ENCODE measurements at places on chromosomes 1 and 21. TPM values are rescaled to one million over a fixed set of nuclear protein-coding genes. Genes with fewer than 3 reads are reported as not detected.

DNA sequence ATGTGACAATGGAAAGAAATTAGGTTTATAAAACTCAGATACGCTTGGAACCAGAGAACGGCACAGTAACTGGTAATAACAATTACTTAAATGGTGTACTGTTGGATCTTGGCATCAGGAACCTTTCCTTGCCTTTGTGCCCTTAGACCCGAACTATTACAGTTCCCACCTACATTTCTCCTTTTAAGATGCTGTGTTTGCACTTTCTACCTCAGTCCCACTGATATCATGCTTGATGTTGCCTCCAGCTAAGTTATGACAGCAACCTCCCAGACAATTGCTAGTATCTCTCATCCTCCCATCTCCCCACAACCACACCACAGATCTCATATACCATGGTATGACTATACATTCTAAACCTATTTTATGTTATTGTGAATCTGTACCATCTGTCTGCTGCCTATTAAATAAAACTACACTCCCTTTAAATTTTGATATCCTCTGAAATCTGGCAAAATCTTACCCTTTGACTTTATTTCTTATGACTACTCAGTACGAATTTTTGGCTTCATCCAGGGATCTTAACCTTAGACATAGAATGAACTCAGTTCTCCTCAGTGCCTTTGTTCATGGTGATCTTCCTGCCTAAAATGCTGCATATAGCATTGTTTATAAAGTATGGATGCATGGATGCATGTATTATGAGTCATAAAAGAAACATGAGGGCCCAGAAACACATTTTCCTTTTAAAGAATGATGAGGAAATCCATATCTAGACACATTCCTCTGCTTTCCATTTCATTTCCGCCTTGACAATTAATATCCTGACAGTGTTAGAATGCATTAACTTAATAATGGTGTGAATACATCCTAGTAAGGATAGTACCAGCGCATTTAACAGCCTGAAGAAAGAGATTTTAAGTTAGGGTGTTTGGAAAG lies 64.1 kb downstream of the LRRC8D start:
- DNase-seq = peak; percentile 64

GRCh38 chr1:2306151-2306978 lies 78.2 kb downstream of the SKI start:
- DNase-seq = no peak

GRCh38 chr1:68442822-68443556 lies 6.8 kb downstream of the RPE65 start:
- peak; percentile 94 for DNase-seq

DNA sequence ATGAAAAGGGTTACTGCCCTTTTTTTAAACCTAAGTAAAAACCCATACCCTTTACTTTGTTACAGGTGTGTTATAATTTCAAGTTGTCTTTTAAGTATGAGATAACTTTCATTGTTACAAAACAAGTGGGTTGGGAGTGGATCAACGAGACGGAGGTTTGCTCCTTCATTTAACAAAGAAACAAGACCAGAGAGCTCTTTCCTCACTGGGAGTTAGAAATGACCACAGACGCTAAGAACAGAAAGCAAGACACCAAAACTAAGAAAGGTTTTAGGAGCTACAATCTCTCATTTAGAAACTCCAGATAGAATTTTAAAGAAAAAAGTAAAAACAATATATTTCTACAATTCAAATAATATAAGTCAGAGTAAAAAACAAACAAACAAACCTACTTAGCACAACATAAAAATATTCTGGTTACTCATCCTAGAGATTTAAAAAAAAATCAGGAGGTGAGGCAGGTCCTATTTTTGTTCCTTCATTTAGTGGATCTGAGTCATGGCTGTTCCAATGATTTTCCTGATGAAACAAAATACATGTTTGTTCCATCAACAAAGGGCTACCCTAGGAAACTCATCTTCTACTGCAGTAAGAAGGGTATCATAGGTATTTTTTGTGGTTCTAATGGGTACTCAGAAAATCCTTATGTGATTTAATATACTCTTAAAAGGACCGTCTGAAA lies 33.0 kb downstream of the APP start:
- DNase-seq = peak; percentile 43

Gene GPATCH4
- 37.3 TPM for total RNA-seq

Measured in PC-3 (cell line).